Gastrocnemius medialis (tissue), 4 donors: ENCODE measurements at places on chromosomes 7 and 10. TPM values are rescaled to one million over a fixed set of nuclear protein-coding genes. Genes with fewer than 3 reads are reported as not detected.

- H3K27ac ChIP-seq = no peak overlapping the region
- H3K27me3 ChIP-seq = no peaks in the 10 kb centered on the region
- peaks cover 11% of the 10 kb centered on the region for H3K36me3 ChIP-seq
- peaks cover 9% of the 10 kb centered on the region for H3K4me1 ChIP-seq
These were observed 34.3 kb downstream of the SGPL1 start for GRCh38 chr10:70850097-70850496.

PRRT4 gene
- total RNA-seq = 0.25 TPM

DNA sequence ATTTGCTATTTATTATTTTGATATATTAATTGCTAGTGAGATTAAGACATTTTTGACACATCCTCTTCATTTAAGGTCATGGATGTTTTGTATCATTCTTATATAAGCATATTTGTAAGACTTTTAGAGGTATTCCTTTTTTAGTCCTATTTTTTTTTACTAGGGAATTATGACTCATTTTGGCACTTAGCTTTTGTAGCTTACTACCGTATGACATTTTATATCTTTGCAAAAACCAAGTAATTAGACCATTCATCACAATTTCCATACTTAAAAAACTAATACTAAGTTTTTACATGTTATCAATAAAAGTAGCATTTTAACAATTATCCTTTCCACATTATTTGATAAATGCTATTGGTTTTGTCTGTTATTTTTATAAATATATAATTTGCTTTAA, 41.6 kb downstream of the BMPR1A start:
- H3K27ac ChIP-seq = no peak overlapping the region
- no peak for DNase-seq
- no peak overlapping the region for H3K4me3 ChIP-seq
- no peaks in the 10 kb centered on the region for H3K27me3 ChIP-seq
- H3K4me1 ChIP-seq = peaks cover 48% of the 10 kb centered on the region
- no peaks in the 10 kb centered on the region for H3K36me3 ChIP-seq

DNA sequence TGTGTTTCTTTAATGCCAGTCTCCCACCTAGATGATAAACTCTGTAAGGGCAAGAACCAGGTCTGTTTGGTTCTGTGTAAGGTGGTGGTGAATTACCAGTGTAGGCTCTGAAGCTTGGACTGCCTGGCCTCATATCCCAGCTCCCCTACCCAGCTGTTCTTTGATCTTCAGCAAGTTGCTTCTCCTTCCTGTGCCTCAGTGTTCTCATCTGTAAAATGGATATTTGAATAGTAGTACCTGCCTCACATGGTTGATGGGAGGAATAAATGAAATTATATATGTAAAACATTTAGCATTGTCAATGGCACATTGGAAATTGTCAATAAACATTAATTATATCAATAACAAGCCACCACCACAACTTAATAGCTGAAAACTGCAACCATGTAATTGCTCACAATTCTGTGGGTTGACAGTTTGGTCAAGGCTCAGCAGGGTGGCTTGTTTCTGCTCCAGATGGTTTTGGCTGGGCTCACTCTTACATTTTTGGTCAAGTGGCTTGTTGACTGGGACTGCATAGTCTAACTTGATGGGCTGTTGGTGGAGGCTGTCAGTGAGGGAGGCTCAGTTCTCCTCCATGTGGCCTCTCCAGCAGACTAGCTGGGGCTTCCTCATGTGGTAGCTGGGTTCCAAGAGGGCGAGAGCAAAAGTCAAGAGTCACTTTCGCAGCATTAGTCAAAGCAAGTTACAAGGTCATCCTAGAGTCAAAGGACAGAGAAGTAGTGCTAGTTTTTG, 84.5 kb upstream of the DUSP5 start:
- no peaks in the 10 kb centered on the region for H3K27me3 ChIP-seq
- H3K27ac ChIP-seq = no peak overlapping the region
- H3K4me3 ChIP-seq = no peak overlapping the region
- no peaks in the 10 kb centered on the region for H3K36me3 ChIP-seq
- DNase-seq = no peak
- peaks cover 3% of the 10 kb centered on the region for H3K4me1 ChIP-seq

DNA sequence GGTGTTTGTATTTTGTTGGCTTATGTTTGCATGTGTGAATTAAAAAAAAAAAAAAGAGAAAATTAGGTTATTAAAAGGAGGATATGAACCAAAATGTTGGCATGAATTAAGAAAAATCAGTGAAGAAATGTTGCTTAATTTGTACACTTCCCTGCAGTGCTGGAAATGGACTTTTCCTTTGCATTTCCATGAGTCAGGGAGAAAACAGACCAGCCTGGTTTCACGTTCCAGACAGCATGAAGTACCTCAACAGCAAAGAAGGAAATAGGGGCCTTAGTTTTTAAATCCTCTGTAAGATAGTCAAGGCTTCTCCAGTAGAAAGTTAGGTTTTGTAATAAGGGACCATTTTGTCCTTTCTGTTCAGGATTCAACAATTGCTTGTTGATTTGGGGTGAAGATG, 159.7 kb downstream of the CELF2 start:
- no peaks in the 10 kb centered on the region for H3K36me3 ChIP-seq
- H3K4me1 ChIP-seq = peaks cover 29% of the 10 kb centered on the region
- no peak overlapping the region for H3K4me3 ChIP-seq
- no peaks in the 10 kb centered on the region for H3K27me3 ChIP-seq

DNA sequence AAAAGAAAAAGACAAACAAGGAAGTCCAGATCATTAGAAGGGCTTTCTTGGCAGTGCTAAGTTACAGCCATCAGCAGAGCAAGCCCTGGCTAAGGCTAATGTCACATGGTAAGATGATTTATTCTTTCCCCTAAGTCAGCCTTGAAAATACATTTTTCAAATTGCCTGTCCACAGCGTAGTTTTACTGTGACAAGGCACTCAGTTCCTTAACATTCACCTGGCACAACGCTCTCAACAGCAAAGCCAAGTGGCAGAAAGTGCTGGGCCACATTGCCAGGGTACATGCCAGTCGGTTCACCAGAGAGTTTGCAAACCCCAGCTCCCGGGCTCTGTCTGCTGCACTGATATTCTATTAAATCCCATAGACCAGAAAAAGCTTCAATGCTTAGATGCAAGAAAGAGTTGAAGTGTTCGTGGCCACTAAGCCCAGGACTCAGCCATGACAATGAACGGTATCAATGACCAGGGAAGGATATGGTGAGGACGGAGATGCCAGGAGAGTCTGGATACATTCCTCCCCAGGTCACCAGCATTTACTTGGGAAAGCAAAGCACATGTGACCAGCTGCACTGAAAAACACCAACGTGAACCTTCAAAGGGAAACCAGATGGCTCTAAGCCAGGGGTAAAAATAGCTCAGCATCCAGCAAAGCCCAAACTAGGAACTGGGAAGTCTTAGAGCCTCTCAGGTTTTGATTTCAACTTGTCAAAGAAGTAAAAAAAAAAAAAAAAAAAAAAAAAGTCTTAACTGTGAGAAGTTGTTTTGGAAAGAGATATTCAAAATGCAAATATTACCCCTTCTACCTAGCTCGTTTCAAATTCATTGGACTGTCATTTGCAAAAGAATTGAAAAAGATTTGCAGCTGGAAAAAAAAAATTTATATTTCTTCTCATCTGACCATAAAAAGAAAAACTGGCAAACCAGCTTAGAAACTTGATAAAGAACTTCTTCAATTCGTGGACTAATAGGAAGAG, 23.9 kb upstream of the MPP7 start:
- H3K27ac ChIP-seq = peak overlapping the region; percentile 71
- DNase-seq = peak; percentile 71
- peak overlapping the region; percentile 34 for H3K4me3 ChIP-seq
- peaks cover 17% of the 10 kb centered on the region for H3K4me1 ChIP-seq

RBP4 gene
- total RNA-seq = 7.9 TPM

DNA sequence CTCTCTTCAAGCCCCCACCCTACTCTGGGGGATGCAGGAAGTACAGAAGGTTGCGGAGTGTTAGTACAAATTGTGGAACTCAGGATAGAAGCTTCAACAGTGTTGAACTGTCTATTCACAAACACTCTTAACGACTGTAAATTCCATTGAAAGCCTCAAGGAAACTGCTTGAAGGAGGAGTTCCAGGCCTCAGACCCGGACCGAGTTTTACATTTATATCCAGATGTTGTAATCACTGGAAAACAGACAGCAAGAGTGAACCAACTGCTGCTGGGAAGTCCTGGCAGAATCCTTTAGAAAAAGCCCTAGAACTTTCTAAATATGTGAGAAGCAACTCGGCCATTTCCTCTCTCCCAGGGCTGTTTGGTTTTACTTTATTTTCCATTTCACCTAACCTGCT, 84.1 kb upstream of the LRRC18 start:
- H3K36me3 ChIP-seq = no peaks in the 10 kb centered on the region
- peaks cover 3% of the 10 kb centered on the region for H3K4me1 ChIP-seq
- no peak for DNase-seq
- no peaks in the 10 kb centered on the region for H3K27me3 ChIP-seq
- H3K4me3 ChIP-seq = no peak overlapping the region
- H3K27ac ChIP-seq = peak overlapping the region; percentile 59

DNA sequence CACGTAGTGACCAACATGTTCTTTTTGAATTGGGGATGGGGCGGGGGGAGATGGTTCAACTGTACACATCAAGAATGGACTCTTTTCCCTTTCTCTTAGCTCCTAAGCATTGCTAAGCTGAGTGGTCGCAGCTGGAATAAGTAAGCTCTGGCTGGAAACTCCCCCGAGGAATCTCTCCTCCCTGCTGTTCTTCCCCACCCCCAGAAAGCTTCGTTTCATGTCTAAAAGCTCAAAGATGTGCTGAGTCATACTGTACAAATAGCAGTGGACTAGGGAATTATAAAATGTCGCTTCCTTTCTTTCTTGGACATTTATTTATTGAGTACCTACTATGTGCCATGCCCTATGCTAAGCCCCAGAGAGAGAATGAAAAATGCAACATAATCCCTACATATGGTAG, 191.1 kb upstream of the ADO start:
- H3K27me3 ChIP-seq = no peaks in the 10 kb centered on the region
- no peak for DNase-seq
- no peak overlapping the region for H3K27ac ChIP-seq
- no peak overlapping the region for H3K4me3 ChIP-seq
- H3K36me3 ChIP-seq = no peaks in the 10 kb centered on the region
- H3K4me1 ChIP-seq = no peaks in the 10 kb centered on the region

- no peaks in the 10 kb centered on the region for H3K4me1 ChIP-seq
- H3K27ac ChIP-seq = no peak overlapping the region
- H3K27me3 ChIP-seq = no peaks in the 10 kb centered on the region
- no peak for DNase-seq
These were observed 24.3 kb upstream of the DNAJB12 start for GRCh38 chr10:72379062-72379461.

DNA sequence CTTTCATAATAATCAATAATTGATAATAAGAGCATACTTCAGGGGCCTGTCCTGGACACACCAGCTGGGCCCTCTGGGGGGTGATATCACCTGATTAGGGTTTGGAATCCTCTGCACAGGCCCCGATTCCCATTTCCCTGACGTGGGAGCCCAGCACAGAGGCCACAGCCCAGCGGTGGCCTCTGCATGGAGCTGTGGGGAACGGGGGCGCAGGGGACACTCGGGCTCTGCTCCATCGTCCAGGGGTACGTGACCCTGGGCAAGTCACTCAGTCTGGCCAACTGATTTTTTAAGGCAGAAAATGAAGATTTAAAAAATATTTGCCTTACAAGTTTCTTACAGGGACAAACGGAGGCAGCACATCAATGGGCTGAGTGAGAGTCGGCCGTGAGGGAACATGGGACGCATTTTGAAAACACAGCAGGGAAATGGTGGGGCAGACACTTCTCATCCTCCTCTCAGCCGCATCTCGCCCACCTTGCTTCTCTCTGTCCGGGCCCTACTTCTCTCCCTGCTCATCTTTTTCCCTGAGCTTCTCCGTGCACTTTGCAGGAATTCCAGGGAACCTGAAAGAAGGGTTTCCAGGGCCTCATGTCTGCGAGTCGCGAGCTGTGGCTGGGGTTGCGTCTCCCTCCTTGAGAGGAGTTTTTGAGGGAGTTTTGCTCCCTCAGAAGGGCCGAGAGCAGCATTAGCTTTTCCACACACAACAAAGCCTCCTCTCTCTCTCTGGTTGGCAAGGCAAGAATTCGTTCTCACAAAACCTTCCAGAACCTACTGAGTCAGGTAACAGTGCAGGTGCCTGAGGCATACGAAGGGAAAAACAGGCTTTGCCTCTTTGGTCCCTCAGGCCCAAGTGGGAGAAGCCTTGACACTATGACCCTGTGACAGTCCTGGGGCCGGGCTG, 312.0 kb downstream of the WDR37 start:
- H3K4me1 ChIP-seq = no peaks in the 10 kb centered on the region
- no peak overlapping the region for H3K4me3 ChIP-seq
- no peak overlapping the region for H3K27ac ChIP-seq
- no peaks in the 10 kb centered on the region for H3K36me3 ChIP-seq

NUPR2 gene
- not detected for total RNA-seq

PNLIPRP1 gene
- not detected for total RNA-seq

GRCh38 chr7:69599286-69599954, 1.1 kb downstream of the AUTS2 start:
- H3K27me3 ChIP-seq = no peaks in the 10 kb centered on the region
- H3K4me1 ChIP-seq = peaks cover 31% of the 10 kb centered on the region
- DNase-seq = no peak
- no peaks in the 10 kb centered on the region for H3K36me3 ChIP-seq
- H3K4me3 ChIP-seq = peak overlapping the region; percentile 87

- H3K27me3 ChIP-seq = peaks cover 45% of the 10 kb centered on the region
- no peaks in the 10 kb centered on the region for H3K36me3 ChIP-seq
- peak within 1 kb of the TSS; percentile 54 for H3K4me3 ChIP-seq
- H3K4me1 ChIP-seq = peaks cover 31% of the 10 kb centered on the region
- no peak for DNase-seq
These were observed at the start of gene IGFBP3 for GRCh38 chr7:45920502-45921380. TSS of gene IGFBP3 (minus strand) at chr7:45921272. CDS start at chr7:45921140, 132 bp downstream.

DNA sequence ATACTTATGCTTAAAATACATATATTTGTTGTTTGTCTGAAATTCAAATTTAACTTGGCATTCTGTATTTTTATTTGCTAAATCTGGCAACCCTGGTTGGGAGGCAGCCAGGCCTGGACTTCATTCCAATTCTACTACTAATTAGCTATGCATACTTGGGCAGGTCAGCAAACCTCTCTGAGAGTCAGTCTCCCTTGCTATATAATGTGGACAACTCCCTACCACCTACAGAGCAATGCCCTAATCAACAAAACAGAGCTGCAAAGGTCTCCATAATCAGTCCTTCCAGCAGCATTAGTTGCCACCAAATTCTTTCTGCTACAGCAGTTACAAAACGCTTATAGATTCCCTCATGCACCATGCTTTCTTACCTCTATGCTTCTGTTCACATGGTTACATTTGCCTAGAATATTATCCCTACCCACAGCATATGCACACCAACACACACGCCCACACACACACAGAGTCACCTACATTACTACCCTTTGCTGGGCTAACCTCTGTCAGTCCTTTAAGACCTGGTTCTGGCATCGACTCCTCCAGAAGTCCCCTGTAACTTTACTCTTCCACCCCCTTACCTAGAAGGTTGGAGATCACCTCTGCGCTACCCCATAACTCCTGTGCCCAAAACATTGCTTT, 188.7 kb downstream of the FGFR2 start:
- H3K4me1 ChIP-seq = no peaks in the 10 kb centered on the region
- no peak overlapping the region for H3K27ac ChIP-seq
- no peak for DNase-seq
- H3K27me3 ChIP-seq = no peaks in the 10 kb centered on the region

DNA sequence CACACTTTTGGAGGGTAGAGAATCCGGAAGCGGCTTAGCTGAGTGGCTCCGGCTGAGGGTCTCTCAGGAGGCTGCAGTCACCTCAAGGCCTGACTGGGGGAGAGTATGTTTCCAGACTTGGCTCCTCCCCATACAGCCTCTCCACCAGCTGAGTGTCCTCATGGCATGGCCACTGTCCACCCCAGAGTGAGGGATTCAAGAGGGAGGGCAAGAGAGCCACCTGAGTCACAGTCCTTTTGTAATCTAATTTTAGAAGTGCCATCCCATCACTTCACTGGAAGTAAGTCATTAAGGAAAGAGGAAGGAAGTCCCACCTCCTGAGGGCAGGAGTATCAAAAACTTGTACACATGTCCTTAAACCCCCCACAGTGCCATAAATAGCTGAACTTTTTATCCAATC, 134.0 kb downstream of the GLI3 start:
- DNase-seq = no peak
- no peak overlapping the region for H3K27ac ChIP-seq
- peaks cover 9% of the 10 kb centered on the region for H3K4me1 ChIP-seq
